HCT116 (cell line): ENCODE measurements at places on chromosomes 1 and 21.
A peak's percentile ranks its signal among the peaks of the same experiment; 100 is the strongest.

DNA sequence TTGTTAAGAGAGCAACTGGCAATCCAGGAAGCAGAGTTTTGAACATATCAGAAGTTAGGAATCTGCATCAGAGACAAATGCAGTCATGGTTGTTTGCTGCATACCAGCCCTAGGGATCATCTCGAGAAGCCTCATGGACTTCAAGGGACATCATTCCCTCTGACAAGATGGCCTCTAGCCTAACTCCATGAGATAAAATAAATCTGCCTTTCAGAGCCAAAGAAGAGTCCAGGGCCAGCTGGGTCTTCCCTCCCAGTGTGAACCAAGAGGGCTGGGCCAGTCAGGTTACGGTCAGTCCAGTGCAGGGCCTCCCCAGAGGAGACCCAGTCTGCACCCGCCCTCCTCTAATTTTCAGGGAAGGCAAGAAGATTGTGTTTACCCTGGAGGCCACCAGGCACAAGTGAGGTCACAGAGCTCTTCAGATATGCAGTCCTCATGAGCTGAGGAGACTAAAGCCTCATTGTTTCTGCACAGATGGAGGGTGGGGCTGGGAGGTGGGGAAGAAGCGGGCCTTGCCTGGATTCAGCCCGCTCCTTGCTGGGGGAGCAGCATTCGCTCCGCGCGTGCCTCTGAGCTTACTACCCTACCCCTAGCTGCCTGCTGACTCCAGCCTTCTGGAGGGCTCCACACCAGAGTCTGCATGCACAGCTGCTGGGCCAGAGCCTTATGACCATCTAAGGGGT lies 52.8 kb downstream of the CAPN2 start:
- no peak for DNase-seq

- DNase-seq: no peak
These were observed 12.1 kb downstream of the AZIN2 start for GRCh38 chr1:33093004-33093403.

- no peak for DNase-seq
These were observed 86.4 kb upstream of the F3 start for GRCh38 chr1:94627771-94628498.

DNA sequence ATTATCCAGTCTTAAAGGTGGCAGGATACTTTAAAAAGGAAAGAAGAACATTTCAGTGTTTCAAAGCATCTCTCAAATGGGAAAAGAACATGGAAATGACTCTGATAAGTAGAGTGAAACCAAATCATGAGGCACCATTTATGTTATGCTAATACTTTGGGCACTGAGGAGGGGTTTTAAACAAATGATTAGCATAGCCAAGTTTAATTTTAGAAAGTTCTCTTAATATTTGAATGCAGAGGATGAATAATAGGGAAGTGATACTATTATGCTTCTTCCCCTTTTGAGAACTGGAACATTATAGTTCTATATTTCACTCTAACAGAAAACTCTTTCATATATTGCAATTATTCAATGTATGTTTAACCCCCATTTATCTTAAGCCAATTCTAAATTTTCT lies 1181.9 kb upstream of the PRMT6 start:
- DNase-seq: no peak

DNA sequence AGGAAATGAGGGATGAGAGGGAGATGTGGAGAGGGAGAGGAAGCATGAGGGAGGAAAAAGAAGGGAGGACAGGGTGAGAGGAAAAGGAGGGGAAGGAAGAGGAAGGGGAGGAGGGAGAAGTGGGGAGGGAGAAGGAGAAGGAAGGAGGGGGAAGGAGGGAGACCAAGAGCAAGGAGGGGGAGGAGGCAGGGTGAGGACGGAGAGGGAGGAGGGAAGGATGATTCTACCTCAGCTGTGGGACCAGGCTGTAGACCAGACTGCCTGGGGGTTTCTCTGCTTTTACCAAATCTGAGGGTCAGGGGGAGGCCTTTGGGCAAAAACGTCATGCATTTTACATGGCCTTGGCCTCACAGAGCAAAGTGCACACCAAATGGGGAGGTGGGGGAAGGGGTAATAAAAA lies 94.5 kb downstream of the KCND3 start:
- no peak for DNase-seq

DNA sequence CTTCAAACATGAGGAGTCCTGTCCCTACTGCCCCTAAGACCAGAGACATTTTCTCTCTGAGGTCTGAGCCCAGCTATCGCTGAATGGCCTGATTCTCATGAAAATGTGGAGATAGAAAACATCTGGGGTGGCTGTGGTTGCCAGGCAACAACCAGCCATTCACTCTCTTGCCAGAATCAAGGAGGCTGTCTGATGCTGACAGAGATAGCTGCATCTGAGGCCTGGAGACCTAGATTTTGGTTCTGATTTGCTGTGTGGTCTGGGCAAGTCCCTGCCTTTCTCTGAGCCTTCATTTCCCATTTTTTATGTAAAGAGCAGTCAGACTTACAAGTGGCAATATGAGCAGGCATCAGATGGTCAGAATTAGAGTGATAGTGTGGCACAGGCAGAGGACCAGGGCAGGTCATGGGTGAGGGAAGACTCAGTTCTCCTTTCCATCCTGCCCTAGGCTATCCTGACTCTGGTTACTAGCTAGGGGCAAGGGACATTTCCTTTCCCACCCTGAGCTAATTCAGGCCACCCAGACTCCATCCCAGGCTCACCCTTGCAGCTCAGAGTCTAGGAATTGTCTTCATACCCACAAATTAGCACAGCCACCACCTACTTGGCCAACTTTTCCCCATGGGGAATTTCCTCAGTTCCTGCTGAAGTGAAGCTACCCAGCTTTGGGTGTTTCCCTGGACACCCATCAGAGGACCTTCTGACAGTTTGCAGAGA lies 20.0 kb upstream of the RNF19B start:
- DNase-seq: no peak

DNA sequence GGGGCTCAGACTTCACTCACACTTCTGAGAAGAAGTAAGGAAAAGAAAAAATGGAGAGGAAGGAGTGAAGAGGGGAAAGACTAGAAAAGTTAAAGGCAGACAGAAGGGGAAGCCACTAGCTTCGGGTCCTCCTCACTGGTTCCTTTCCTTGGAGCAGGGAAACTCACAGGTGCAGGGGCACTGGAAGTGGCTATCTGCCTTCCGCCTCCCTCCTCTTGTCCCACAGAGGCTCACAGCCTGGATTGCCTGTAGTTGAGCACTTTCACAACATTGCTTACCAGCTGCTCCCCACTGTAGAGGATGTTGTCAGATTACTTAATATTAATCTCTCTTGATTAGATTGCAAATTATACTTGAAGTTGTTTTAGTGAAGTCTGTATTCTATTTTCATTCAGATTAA lies 21.6 kb upstream of the ABCA4 start:
- DNase-seq: no peak

DNA sequence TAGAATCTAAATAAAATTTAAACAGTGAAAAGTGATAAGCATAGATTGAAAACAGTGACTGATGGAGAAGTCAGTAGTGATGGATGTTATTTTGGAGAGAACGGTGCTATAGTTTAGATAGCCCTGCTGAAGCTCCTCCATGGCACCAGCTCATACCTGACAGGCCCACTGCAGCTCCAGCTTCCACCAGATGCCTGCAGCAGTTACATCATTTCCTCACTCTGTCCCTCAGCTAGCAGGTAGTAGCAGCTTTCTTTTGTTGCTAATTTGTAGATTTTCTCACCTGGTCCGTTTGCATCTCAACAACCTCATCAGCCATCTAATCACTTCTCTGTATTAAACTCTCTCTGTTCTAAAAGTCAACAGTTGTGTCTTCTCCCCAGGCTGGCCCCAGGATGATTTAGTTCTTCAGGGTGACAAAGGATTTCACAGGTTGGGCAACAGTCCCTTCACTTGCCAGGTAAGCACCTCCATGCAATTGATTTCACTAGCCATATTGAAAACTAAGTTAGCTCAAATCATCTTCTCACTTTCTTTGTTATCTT lies 128.3 kb downstream of the LMX1A start:
- DNase-seq: no peak

- no peak for DNase-seq
These were observed 25.1 kb upstream of the SLAMF6 start for GRCh38 chr1:160548183-160548582.

DNA sequence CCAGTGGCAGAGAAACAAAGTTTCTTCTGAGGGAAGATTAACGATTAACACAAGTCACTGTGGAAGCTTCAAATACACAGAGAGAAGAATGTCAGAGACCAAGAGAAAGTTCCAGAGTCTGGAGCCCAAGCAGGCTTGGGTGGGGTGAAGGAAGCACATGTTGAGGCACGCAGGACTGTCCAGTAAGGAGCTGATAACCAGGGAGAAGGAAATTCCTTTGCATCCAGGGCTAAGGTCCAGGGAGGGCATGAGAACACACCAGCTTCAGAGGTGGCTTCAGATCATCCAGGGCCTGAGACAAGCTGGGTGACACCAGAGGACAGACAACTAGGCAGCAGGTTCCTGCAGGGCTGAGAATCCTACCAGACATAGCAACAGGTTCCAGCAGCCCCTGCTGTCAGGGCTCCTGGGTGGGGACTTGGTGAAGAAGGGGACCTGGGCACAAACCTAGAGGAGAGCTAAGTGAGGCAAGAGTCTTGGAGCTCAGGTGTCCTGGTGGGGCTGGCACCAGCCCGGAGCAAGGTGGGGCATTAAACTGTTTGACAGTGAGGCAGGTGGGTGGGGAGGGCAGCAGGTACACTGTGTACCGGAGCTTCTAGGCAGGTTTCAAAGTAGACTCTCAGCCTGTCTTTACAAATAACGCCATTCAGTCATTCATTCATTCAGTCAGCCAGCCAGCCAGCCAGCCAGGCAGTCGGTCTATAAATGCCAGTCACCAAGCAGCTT lies 2.6 kb upstream of the SPRR1A start:
- no peak for DNase-seq

GRCh38 chr1:41020654-41021053 lies 871 bp downstream of the SLFNL1 start:
- no peak for DNase-seq

DNA sequence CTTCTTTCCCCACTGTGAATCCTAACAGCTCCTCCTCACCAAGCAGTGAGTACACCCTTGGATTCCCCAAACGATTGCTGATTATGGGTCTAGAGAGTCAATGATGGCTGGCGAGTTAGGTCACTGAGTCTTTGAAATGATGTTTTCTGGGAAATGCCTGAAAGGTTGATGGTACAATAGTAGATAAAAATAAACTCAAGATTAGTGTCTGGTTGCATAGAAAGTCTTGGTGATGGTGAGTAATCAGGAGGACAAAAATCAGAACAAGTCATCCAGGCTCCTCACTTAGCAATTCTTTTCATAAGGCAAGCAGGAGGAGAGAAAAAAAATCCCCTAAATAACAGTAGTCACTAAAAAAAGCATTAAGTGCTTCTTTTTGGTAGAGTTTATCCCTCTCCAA lies 22.6 kb downstream of the HLX start:
- DNase-seq: no peak

- no peak for DNase-seq
These were observed 91.0 kb downstream of the SETD4 start for GRCh38 chr21:35969281-35969680.

GRCh38 chr1:94143809-94144176 lies 22.8 kb upstream of the ABCA4 start:
- no peak for DNase-seq

DNA sequence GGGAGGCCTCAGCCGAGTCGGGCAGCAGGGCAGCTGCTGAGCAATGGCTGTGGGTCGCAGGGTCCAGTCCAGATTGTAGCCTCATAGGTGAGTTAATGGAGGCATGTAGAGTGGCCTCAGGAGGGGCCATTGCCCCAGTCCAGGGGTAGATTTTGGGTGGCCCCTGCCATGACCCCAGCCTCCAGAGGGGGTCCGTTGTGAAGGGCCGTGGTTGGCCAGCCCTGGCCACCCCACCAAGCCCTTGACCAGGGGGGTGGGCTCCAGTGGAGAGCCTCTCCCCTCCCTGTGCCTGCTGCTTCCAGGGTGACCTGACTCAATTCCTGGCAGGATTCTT lies 26.1 kb downstream of the TRPM2 start:
- no peak for DNase-seq

DNA sequence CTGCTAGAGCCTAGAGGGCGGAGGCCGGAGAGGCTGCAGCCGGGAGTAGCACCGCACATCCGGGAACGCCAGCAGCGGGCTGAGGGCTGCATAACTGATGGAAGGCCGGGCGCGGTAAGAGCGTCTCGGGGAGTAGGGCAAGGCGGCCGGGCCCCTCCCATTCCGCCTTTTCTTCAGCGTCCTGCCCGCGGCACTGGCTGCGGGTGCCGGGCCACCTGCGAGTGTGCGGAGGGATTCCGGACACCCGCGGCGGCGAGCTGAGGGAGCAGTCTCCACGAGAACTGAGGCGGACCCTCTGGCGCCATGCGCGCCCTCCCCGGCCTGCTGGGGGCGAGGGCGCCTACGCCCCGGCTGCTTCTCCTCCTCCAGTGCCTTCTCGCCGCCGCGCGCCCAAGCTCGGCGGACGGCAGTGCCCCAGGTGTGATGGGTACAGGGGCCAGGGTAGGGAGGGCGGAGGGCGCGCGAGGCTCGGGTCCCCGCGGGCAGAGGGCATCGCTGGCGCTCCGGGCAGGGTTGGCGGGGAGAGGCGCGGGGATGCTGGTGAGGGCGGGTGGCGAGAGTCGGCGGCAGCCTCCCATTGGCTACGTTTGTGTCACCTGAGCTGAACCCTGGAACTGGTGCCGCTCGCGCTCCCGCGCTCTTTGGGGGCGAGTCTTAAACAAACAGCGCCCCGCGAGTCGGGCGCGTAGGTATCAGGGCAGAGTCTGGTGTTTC lies 334.4 kb downstream of the SRGAP2C start:
- peak; percentile 26 for DNase-seq

DNA sequence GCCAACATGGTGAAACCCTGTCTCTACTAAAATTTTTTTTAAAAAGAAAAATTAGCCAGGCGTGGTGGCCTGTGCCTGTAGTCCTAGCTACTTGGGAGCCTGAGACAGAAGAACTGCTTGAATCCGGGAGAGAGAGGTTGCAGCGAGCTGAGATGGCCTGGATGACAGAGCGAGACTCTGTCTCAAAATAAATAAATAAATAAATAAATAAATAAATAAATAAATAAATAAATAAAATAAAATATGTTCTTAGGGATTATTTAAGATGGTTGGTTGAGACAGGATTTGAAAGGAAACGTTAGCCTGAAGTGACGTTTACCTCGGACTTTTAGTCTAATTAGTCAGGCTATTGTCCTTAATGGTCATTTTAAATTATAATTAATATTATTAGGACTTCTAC lies 88.5 kb upstream of the CHRM3 start:
- DNase-seq: no peak

DNA sequence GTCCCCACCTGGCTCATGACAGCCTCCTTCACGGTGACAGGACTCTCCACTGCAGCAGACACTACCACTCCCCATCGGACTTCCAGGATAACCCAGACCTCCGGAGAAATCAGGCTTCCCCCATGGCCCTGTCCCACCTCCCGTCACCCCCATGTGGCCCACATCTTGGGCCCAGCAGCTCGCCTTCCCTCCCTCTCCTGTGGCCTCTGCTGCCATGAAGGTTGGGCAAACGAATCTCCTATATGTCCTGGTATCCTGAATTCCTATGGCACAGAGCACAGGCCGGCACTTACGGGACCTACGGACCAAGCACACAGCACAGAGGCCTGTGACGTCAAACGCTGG lies 82.0 kb downstream of the NPHP4 start:
- DNase-seq: no peak

DNA sequence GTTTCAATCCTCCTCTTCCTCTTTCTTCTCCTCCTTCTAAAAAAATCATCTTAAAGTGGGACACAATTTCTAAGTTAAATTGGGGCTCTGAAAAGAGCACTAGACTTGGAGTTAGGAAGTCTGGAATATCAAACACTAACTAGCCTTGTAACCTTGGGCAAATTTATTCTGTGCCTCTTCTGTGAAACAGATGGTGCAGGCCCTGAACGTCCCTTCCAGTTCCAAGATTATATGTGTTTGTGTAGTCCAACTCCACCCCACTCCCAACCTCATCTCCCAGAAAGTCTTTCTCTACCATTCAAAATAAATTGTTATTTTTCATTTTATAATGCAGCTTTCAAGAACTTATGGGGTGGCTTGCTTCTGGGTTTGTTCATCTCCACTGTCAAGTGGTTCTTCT lies 630.0 kb downstream of the LMO4 start:
- no peak for DNase-seq
